ENCODE measurements at places on chromosomes 2 and 18.

DNA sequence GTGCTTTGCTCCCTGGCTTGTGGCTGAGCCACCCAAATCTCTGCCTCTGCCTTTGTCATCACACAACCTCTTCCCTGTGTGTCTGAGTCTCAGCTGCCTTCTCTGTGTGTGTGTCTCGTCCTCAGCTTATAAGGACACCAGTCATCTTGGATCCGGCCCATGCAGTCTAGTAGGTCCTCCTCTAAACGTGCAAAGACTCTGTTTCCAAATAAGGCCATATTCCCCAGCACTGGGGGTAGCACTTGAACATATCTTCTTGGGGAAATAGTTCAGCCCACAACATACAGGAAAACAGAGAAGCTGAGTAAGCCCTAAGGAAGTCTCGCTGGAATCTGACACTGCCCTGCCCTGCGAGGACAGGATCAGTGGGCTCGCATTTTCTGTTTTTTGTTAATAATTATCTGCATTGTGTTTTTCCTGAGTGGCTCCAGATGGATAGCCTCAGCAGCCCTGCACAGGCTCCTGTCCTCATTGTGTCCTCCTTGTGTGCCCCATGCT is 42.1 kb downstream of the MTCL1 start:
- DNase-seq: no peak

GRCh38 chr18:26999797-27000196 is 134.3 kb upstream of the AQP4 start:
- DNase-seq: no peak

DNA sequence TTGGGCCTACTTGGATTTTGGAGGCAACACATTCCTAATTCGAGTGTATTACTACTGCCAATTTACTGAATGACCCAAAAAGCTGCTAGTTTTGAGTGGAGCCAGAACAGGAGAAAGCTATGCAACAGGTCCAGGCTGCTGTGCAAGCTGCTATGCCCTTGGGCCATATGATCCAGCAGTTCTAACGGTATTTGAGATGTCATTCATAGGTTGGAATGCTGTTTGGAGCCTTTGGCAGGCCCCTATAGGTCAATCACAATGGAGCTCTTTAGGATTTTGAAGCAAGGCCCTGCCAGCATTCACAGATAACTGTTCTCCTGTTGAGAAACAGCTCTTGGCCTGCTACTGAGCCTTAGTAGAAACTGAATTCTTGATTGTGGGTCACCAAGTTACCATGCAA is 368.7 kb downstream of the CDH19 start:
- DNase-seq: no peak

GRCh38 chr2:165682546-165682945 is 111.5 kb downstream of the GALNT3 start:
- DNase-seq: no peak

DNA sequence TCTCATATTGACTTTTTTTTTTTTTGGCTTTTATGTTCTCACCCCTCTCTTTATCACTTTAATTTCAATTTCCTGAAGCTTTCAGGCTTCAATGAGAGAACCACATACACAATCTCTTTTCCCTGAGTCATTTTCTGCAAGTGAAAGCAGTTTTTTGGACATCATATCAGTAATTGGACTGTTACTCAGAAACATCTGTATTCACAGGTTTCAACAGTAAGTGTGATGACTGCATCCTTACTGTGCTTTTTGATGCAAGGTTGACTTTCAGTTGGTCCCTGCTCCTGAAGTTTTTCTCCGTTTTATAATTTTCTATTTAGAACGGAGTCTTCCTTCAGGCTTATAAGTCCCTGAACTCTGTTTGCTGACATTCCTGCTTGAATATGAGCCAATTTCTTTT is 70.5 kb upstream of the CCBE1 start:
- no peak for DNase-seq

- DNase-seq: no peak
Observed at GRCh38 chr2:33785201-33786106, 186.4 kb upstream of the FAM98A start.

- no peak for DNase-seq
Observed at GRCh38 chr2:16625201-16625729, 40.4 kb downstream of the CYRIA start.

- DNase-seq: no peak
Observed at GRCh38 chr2:45567974-45568789, 42.9 kb downstream of the SRBD1 start.

GRCh38 chr2:89763581-89764485 is 1072.4 kb downstream of the RPIA start:
- DNase-seq: peak; percentile 72

- no peak for DNase-seq
Observed at GRCh38 chr2:43331422-43331821, 105.0 kb upstream of the ZFP36L2 start.

- no peak for DNase-seq
Observed at GRCh38 chr2:240229603-240230235, 89.3 kb upstream of the OTOS start.

- no peak for DNase-seq
Observed at GRCh38 chr2:187580462-187581124, 26.4 kb upstream of the TFPI start.

DNA sequence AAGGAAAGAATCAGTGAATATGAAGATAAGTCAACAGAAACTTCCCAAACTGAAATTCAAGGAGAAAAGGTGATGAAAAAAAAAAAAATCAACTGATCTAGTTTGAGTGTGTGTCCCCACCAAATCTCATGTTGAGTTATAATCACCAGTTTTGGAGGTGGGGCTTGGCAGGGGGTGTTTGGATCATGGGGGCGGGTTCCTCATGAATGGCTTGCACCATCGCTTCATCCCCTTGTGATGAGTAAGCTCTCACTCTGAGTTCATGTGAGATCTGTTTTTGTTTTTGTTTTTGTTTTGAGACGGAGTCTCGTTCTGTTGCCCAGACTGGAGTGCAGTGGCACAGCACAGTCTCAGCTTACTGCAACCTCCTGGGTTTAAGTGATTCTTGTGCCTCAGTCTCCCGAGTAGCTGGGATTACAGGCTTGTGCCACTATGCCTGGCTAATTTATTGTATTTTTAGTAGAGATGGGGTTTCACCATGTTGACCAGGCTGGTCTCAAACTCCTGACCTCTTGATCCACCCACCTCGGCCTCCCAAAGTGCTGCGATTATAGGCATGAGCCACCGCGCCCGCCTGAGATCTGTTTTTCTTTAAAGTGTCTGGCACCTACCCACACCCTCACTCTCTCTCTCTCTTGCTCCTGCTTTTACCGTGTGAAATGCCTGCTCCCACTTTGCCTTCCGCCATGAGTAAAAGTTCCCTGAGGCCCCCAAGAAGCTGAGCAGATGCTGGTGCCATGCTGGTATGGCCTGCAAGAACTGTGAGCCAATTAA is 4.0 kb upstream of the SLC66A2 start:
- no peak for DNase-seq

DNA sequence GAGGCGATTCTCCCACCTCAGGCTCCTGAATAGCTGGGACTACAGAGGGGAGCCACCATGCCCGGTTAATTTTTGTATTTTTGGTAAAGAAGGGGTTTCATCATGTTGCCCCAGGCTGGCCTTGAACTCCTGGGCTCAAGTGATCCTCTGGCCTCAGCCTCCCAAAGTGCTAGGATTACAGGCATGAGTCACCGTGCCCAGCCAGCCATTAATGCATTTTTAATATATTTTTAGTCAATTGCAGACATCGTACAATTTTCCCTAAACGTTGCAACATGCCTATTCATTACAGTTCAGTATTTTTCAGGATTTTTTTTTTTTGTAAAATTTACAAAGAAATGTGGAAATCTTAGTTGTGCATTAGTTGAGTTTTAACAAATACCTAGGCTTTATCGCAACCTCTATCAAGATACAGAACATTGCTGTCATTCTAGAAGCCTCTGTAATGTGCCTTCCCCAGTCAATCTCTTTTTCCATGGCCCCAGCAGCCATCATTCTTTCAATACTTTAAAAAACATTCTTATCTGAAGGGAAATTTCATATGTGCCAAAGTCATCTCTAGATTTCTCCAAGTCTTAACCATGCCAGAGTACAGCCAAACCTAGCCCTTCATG is 14.7 kb downstream of the NABP1 start:
- no peak for DNase-seq

DNA sequence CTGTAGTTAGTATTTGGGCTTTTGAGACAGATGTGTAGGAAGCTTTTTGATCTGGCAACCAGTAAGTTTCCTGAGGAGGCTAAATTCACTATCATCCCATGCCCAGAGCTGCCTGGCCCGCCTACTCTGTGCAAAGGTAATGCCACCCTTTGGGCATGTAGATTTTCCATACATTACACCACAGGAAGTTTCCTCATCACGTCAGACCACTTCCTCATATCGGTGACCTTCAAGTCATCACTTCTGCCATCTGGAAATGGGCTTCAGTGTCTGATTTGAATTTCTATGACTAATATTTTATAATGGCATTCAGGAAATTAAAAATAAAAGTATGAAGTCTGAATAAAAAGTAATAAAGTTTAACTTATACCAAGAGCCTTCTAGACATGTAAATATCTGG is 825.4 kb downstream of the DCDC2C start:
- DNase-seq: no peak

- DNase-seq: no peak
Observed at GRCh38 chr2:237940828-237941227, 26.0 kb upstream of the UBE2F start.

GRCh38 chr2:60104514-60105505 is 448.6 kb downstream of the BCL11A start:
- no peak for DNase-seq

GRCh38 chr2:176177580-176178037 is 10.9 kb upstream of the HOXD1 start:
- no peak for DNase-seq

Data from RWPE2 (cell line).